ENCODE measurements at places on chromosomes 1 and 21.
A peak's percentile ranks its signal among the peaks of the same experiment; 100 is the strongest.

DNA sequence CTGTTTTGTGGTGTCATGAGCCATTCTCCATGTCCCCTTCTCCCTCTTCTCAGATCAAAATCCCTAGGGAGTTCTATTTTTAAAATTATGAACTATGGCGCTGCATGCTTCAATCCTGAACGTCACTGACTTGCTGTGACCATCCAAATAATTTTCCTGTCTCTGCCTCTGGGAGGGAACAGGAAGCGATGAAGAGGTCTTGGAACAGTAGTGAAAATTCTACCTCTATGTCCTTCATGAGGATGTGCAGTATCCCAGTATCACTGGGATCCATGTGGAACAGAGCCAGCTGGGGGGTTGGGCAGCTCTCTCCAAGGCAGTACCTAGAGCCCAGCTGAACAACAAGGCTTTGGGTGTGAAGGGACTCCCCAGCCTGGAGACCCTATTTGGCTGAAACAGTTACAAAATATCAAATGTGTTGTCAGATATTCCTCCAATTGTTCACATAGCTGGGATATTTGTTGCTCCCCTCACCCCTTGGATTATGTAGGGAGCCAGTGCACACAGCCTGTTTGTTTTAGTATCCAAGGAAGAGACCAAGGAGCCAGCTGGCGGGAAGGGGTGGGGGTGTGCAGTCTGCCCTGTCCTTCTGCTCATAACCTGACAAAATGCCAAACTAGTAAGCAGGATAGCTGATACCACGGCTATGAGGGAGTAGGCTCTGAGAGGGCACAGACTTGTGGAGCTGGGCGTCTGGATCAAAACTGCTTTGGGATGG is 7.6 kb downstream of the DCLRE1B start:
- DNase-seq = peak; percentile 81

- no peak for DNase-seq
Observed at GRCh38 chr1:88457197-88457596, 226.9 kb upstream of the PKN2 start.

DNA sequence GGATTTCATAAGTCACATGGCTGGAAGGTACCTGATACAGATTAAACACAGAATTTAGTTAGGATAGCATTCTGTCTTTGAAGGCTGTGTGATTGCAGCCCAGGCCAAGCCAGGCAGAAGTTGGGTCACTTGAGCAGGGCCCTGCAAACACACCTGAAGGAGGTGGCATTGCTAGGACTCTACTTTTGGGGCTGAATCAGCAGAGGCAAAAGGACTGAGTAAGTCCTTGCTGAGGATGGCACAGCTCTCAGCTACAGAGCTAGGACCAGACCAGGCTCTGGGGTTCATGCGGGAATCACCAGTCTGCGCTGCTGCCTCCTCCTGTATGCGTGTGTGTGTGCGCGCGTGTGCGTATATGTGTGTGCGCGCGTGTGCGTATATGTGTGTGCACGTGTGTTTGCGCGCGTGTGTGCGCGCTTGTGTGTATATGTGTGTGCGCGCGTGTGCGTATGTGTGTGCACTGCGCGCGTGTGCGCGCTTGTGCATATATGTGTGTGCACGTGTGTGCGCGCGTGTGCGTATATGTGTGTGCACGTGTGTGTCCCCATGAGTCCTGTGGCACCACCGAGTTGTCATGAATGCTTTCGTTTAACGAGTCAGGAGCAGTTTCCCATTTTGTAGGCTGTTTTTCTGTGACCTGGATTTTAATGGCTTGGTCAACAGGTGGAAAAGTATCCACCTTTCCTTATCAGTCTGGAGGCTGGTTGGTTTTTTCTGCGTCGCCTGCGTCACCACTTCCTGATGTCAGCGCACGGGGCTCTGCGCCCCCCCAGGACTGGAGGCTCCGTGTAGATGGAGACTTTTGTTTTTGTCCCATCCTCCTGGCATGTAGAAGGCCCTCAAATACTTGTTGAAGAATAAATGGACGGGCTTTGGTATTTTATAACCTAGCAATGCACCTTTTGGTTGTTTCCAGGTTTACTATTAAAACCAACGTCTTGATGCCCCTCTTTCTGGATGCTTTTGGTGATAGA is 34.7 kb downstream of the ADARB1 start:
- DNase-seq = no peak

DNA sequence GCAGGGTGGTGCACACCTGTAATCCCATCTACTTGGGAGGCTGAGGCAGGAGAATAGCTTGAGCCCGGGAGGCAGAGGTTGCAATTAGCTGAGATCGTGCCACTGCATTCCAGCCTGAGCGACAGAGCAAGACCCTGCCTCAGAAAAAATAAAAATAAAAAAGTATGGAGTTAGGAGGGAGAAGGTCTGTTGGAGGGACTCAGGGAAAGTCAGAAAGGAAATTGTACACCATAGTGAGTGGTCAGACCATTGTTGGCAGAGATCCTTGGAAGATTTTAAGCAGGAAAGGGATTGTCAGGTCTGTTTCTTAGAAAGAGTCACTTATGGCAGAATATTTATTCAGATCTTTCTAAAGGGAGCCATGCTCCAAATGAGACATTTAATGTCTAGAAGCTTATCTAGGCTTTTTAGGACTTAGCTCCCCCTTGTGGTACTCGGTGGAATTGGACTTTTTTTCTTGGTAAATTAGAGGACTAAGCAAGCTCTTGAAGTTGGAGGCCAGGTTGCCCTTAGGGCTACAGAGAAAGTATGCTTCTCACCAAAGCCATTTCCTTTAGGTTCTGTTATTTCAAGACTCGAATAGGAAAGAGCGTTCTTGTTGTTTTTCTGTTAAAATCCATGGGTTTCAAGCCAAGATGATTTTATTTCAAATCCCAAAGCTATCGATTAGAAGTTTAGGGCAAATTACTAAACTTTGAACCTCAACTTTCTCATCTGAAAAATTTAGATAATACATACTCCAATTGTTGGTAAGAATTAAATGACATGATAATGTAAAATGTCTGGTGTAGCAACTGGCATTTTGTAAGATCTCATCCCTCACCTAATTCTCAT is 16.5 kb downstream of the MIA3 start:
- peak; percentile 88 for DNase-seq

DNA sequence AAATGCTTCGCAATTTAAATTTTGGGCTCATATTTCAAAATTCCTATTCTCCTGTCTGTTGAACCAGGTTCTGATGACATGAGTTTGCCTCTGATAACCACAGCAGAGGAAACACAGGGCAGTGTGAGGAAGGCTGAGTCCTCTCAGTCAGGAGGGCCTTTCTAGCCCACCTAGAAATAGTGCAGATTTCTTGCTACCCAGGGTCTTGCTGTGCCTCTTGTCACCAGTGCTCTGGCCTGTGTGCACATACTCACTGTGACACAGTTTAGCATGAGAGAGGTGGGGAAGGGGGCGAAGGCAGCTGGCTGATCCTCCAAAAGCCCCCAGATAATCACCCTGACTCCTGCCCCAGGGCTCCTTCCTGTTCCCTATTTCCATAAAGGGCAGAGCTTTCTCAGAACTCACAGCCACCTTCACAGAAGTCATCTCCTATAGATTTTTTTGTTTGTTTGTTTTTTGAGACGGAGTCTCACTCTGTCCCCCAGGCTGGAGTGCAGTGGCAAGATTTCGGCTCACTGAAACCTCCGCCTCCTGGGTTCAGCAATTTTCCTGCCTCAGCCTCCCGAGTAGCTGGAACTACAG is 23.7 kb downstream of the ERRFI1 start:
- no peak for DNase-seq

DNA sequence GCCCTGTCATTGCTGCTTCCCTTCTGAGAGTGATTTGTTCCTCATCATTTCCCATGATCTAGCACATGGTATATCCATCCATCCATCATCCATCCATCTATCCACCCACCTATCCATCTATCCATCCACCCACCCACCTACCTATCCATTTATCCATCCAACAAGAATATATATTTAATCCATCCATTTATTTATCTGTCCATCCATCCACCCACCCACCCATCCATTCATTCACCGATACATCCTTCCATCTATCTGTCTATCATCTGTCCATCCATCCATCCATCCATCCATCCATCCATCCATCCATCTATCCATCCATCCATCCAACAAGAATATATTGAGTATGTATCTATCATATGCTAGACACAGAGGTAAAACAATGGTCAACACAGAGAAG is 100.0 kb upstream of the ACTL8 start:
- DNase-seq = no peak

DNA sequence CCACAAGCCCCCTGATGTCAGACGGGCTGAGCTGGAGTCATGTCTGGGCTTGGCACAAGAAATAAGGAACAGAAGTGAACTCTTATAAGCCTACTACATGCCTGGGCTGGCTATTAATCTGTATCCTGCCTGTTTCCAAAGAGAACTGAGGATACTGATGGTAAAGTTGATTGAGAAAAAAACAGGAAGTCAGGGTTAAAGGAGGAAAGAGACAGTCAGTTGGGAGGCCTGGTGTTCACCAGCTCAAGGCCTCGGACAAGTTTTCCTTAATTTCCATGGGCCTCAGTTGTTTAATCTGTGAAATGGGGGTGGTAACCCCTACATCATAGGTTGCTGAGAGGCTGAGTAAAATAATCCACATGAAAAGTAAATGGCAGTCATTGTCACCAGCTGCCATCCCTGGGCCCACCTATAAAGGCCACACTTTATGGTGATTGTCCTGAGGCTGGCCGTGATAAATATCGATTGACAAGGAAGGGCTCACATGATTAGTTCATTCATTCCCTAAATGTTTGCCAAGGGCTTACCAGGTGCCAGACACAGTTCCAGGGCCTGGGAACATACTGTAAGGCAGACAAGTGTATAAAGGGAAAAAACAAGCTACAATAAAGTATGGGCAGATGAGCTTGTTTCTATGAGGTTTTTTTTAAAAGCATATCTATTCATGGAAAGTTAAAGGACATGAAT is 2.8 kb downstream of the ALDH4A1 start:
- DNase-seq = no peak

DNA sequence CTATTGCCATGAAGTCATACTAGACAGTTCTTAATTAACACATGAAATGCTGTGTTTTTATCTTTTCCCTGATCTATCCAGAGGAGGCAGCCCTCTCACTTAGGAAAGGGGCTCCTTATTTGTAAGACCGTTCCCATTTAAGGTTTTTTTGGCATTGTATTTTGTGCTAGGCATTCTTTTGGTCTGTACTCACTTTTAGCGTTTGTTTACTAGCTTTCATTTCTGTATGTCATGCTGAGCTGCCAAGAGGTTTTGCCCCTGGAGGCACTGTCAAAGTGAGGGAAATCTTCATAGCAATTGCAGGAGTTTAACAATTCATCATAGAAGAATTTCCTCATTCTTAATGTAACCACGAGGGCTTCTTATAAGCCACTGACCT is 59.5 kb downstream of the MTR start:
- peak; percentile 94 for DNase-seq

DNA sequence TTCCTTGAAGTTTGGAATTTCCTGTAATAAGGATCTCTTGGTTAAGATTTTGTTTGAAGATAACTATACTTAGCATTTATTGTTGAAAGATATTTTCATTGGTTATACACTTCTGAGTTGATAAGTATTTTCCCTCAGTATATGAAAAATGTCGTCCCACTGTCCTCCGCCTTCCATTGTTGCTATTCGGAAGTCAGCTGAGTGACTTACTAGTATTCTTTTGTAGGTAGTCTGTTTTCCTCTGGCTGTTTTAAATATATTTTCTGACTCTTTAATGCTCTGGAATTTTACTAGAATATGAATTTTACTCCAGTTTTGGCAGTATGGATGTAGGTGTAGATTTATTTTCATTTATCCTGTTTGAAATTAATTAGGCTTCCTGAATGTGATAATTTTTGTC is 498.7 kb upstream of the NFIA start:
- no peak for DNase-seq

DNA sequence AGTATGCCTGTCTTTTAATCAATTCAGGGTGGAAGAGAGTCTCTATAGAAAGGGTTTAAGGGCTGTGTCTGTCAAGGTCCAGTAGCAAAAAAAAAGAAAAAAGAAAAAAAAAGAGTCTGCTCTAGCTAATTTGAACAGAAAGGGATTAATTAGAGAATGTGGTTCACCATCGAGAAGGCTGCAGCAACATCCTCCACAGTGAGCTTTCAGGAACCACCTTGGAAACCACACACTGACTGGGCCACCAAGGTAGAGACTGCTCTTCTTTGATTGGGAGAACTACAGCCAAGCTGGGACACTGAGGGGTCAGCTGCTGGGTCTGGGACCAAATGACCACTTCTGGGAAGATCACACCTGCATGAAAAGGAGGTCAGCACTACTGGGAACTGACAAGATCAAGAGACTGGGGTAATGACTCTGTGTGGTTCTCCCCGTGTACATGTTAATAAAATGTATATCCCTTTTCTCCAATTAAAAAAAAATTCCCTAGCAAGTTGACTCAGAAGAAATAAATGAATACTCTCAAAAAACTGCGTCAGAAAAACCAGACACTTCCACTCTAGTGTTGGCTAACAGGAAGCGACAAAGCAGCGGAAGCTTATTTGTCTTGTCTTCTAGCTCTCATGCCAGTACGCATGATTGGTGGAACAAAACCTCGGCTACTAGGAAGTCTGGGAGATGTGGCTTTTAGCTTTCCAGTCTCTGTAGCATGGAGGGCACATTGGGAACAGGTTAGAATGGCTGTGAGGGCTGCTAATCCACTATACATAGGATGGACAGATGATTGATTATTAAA is 60.0 kb upstream of the IVNS1ABP start:
- DNase-seq = peak; percentile 90

- DNase-seq = no peak
Observed at GRCh38 chr1:155192346-155193274, 15.1 kb downstream of the THBS3 start.

DNA sequence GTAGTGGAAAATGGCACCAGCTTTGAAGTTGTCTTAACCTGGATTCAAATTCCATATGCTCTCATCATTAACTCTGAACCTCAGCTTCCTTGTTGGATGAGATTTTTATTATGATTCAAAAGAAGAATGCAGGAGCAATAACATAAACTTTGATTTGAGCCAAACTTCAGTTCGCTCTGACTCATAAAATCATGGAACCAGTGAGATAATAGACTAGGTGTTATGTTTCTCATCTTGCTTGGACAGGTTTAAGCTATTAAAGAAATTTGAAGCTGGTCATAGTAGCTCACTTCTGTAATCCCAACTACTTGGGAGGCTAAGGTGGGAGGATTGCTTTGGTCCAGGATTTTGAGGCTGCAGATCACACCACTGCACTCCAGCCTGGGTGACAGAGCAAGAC is 172.8 kb downstream of the CLEC20A start:
- DNase-seq = peak; percentile 34

DNA sequence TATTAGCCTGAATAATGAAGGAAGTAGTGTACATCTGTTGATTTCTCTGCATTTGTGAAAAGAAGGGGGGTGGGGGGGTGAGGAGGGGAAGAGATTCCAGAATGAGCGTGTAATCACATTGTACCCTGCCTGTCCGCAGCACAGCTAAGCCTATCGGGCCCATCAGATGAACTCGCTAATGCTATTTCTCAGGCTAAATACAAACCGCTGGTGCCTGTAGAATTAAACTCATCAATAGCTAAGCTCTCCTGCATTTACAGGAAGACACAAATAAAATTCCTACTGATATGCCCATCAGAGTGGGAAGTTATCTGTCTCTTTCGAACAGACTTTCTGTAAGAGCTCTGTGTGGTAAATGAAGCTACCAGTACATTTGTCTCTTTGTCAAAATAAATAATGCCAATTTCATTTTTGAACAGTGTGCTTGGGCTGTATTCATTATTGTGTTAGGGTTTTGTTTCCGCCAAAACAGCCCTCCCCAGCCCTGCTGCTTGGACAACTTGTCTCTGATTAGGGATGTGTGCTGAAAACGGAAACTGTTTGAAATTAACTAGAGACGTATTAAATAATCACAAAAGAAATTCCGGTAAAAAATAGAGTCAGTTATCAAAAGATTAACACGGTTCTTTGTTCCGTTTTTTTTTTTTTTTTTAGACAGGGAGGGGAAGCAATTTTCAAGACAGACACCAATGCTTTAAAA is 305.4 kb downstream of the TTLL7 start:
- DNase-seq = no peak

Data from EH (cell line).